Stimulated activated CD4-positive, alpha-beta T cell treated with anti-CD3 and anti-CD28 coated beads, Interleukin-1b, Interleukin-23, amount 100 ng/mL, for 24 hours (primary cell): ENCODE measurements at places on chromosomes 3 and 15.

GRCh38 chr3:143000528-143000927, 842 bp upstream of the U2SURP start:
- DNase-seq: no peak

DNA sequence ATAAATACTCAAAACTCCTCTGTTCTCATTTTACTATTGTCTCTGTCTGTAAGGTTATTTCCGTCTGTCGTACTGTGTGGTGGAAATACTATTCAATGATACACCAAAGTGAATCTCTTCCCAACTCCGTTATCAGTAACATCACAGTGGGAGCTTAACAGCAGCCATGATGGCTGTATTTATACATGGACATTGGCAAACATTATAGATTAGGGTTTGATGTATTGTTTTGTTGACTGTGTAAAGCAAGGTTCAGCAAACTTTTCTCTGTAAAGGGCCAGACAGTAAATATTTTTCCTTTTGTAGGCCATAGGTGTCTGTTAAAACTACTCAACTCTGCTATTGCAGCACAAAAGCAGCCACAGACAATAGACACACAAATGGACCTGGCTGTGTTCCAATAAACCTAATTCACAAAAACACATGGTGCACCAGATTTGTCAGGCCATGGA, 23.2 kb downstream of the LIPC start:
- DNase-seq: no peak

- DNase-seq: no peak
These were observed 10.7 kb downstream of the PLXNB1 start for GRCh38 chr3:48419149-48419548.

DNA sequence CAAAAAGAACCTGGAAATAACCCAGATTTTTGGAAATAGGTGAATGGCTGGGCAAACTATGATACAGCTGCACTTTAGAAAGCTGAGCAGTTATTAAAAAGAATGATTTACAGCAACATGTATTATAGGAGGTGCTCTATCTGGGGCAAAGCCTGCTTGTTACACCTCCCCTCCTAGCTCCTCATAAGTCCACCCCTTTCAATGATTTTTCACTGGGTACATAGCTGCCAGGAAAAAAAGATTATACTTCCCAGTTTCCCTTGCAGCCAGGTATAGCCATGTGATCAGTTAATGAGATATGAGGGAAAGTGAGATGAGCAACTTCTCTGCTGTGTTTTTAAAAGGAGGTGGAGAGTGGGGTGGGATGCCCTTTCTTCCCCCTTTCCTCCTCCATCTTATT, 97.7 kb downstream of the CHST2 start:
- no peak for DNase-seq

DNA sequence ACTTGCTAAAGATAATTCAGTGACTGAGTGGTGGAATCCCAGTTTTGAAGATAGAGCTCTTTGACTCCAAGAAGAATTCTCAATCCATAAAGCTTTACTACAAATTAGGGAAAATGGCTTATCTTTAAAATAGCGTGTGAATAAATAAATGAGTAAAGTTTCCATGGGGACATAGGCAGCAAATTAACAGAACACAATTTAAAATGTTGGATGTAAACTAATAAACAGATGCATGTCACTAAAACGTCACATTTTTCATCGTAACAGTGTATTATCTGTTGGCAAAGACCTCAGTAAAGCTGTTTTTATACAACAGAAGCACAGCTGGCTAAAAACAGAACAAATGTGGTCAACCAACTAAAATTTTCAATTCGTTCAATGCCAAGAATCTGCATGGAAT, 913.9 kb upstream of the CFAP20DC start:
- DNase-seq: no peak

DNA sequence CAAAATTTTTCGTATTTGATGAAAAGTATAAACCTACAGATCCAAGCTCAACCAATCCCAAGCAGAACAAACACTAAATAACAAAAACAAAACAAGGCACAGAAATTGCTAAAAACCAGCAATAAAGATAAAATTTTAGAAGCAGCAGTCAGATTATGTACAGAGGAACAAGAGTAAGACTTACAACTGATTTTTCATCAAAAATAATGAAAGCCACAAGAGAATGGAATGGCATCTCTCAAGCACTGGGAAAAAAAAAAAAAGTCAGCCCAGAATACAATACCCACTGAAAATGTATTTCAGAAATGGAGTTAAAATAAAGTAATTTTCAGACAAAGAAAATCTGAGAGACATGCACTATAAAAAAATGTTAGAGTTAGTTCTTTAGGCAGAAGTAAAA, 27.0 kb downstream of the GPR156 start:
- DNase-seq: no peak

GRCh38 chr3:68345781-68346180, 586.6 kb downstream of the TAFA4 start:
- DNase-seq: no peak

- no peak for DNase-seq
These were observed 57.1 kb upstream of the TLE3 start for GRCh38 chr15:70154718-70155347.

DNA sequence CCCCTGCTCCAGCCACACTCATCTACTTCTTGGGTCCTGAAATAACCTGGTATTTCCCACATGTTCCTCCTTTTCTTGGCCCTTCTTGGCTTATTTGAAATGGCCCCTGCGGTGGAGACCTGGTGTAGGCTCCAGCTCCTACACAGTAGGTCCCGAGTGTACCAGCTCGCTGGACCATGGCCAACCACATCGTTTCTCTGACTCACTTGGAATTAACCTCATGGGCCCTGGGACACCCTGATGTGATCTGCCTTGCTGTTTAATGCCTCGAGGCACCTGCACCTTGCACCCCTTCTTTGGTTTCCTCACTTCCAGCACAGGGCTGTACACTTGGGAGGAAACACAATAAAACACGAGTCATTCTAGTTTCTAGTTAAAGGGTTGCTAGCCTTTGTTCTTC, 60.3 kb downstream of the FEM1B start:
- no peak for DNase-seq

DNA sequence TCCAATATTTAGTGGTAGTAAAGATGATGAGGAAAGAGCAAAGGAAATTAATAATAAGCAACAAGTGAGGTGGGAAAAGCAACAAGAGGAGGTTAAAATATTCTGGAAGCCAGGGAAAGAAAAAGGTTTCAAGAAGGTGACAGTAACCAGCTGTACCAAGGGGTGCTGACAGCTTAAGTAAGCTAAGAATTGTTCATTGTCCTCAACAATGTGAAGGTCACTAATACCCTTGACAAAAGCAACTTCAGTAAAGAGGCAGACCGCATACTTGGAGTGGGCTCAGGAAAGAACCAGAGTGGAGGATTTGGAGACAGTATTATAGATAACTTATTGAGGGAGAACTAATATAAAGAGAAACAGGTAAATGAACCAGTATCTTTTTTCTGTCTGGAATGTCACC, 116.2 kb downstream of the GBE1 start:
- DNase-seq: no peak

DNA sequence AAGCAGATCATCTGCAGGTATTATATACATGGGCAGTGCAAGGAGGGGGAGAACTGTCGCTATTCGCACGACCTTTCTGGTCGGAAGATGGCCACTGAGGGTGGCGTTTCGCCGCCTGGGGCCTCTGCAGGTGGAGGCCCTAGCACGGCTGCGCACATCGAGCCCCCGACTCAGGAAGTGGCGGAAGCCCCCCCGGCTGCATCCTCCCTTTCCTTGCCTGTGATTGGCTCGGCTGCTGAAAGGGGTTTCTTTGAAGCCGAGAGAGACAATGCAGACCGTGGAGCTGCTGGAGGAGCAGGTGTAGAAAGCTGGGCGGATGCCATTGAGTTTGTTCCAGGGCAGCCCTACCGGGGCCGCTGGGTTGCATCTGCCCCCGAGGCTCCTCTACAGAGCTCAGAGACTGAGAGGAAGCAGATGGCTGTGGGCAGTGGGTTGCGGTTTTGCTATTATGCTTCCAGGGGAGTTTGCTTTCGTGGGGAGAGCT, 639 bp downstream of the MKRN3 start:
- DNase-seq: peak; percentile 6

GRCh38 chr3:38595393-38595792, 54.1 kb downstream of the SCN5A start:
- no peak for DNase-seq

- no peak for DNase-seq
These were observed 23.3 kb downstream of the PDCD10 start for GRCh38 chr3:167711439-167711838.

GRCh38 chr3:157241599-157241998, 81.7 kb upstream of the CCNL1 start:
- no peak for DNase-seq
